ENCODE measurements at places on chromosomes 2 and 18.
A peak's percentile ranks its signal among the peaks of the same experiment; 100 is the strongest.

GRCh38 chr2:136168720-136169119, 50.8 kb upstream of the CXCR4 start:
- no peak for DNase-seq

DNA sequence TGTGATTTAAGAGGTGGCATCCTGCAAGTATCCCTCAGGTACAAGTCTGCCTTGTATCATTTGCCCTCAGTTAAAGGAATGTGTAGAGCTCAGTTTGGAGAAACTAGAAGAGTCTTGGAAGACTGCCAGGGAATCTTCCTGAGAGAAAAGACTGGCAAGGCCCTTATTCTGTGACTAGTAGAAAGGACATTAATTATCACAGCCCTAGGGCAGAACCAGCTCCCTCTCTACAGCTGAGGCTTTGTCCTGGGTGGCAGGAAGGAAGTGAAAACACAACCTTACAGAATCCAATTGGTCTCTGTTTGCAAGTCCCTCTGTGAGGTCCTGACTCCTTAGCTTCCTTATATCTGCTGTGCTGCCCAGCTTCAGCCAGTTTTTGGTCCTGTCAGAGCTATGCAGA, 385.9 kb upstream of the CYRIA start:
- DNase-seq = peak; percentile 27

DNA sequence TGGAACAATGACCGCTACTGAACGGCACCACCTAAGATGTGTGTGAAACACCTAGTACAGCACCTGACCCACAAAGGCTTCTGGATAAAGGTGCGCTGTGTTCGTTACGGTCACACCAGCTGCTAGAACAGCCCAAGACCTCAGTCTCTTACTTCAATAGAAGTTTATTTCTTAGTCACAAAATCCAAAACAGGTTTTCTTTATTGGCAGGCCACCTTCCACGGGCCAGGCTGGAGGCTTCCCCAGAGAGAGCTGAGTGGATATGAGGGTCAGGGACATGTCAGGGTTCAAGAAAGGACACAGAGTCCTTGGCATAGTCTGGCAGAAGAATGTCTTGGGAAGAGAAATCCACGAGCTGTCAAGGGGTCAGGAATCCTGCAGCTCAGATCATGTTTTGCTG, 92.2 kb downstream of the COL6A3 start:
- no peak for DNase-seq

- DNase-seq = no peak
Observed at GRCh38 chr18:13501891-13502290, 224.5 kb downstream of the FAM210A start.

DNA sequence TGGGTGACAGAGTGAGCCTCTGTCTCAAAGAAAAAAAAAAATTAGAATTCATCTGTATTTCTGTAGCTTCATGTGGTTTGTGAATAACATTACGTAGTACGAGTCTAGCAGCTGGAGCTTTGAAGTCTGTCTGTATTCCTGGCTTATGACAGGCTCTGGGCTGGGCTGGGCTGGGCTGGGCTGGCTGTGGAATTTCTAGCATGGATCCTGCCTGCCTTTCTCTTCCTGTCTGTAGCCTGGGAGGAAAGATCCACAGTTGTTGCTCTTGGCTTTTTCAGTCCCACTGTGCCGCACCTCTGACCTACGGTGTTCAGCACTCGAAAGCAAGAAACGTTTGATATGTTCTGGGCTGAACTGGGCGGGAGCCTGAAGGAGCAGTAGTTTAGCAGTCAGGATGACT, 55.4 kb downstream of the BOLA3 start:
- DNase-seq = no peak

Measured in kidney capillary endothelial cell (primary cell).